ENCODE measurements at places on chromosomes 16 and 17.

- DNase-seq: no peak
Observed at GRCh38 chr16:22191532-22192260, 14.4 kb upstream of the EEF2K start.

GRCh38 chr16:60712144-60712543 is 1324.1 kb downstream of the CDH8 start:
- no peak for DNase-seq

DNA sequence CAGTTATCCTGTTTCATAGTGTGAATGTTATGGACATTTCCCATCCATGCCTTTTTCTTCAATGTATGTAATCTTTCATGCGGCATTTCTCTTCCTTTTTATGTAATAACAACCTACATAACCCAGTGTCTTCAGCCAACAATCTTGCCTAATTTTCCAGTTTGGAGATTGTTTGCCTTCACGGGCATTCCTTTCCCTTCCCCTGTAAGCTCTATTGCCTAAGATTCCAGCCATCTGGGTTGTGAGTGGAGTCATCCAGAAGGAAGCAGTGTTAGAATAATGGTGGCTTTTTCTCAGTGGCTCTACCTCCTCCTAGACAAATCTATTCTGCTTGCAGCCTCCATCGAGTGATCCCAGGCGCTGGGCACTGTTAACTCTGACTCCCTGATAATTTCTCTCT is 22.3 kb downstream of the SYCE1L start:
- DNase-seq: no peak

GRCh38 chr17:55444471-55445441 is 23.1 kb upstream of the MMD start:
- no peak for DNase-seq

GRCh38 chr17:81811705-81812570 is 8.0 kb downstream of the GCGR start:
- no peak for DNase-seq

DNA sequence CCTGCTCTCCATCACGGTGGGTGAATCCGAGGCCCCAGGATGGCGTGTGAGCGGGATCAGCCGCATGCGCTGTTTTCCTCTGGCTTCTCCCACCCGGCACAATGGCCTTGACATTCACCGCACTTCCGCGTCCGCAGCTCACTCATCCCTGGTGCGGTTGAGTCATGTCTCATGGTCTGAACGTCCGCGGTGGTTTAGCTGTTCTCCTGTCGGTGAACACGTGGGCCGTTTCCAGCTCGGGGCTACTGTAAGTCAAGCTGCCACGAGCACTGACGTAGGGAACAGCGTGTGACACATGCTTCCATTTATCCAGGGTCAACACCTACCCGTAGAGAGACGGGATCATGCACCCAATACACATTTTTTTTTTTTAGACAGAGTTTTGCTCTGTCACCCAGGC is 15.3 kb upstream of the CACNA1H start:
- no peak for DNase-seq

DNA sequence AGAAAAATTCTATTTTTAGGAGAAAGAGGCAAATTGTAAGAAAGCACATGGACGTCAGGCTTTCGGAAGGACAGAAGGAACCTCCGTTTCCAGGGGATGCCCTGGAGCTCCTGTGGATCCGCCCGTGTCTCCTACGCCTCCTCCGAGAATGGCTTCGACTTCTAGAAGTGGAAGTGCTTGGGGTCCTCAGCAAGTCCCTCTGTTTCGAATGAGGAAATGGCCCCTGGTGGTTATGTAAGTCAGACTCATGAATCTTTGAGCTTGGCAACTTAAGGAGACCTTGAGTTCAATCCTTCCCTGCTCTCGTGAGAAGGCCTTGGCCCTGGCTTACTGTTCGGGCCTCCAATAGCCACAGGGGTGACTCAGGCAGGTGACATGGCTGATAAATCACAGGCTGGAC is 38.9 kb downstream of the COX4I1 start:
- no peak for DNase-seq

GRCh38 chr17:64017381-64017980 is 3.0 kb downstream of the ICAM2 start:
- DNase-seq: no peak

DNA sequence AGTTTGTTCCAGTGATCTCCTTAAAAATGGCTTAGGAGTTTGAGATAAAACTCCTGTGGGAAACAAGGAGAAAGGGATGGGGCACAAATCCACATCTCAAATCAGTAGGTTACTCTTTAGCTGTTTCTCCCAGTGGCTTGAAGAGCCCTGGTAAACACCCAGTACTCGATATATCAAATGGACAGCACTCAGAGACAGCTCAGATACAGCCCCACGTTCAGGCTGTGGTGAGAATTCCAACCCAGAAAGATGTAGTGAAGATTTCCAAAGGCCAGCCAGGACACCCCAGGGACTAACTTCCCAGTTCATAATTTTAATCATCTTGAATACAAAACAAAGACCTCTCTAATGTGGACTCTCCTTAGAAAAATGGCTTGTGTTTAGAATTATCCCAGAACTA is 6.4 kb upstream of the VEZF1 start:
- no peak for DNase-seq

GRCh38 chr17:37220607-37220953 is 155.2 kb upstream of the C17orf78 start:
- no peak for DNase-seq

GRCh38 chr16:49837688-49838410 is 18.1 kb downstream of the ZNF423 start:
- no peak for DNase-seq

DNA sequence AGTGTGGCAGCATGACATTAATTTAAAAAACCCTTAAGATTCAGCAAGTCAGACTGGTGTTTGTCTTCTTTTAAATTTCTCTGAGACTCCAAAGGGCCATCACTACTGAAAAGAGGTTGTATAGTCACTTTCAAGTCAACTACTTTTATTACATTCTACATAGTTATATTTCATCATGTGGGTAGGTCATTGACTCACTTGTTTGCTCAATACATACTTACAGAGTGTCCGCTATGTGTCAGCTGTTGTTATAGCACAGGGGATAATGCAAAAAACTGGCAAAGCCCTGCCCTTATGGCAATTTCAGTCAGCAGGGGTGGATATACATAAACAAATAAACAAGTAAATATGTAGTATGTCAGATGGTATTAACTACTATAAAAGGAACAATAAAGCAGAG is 2.5 kb upstream of the MYH4 start:
- no peak for DNase-seq

DNA sequence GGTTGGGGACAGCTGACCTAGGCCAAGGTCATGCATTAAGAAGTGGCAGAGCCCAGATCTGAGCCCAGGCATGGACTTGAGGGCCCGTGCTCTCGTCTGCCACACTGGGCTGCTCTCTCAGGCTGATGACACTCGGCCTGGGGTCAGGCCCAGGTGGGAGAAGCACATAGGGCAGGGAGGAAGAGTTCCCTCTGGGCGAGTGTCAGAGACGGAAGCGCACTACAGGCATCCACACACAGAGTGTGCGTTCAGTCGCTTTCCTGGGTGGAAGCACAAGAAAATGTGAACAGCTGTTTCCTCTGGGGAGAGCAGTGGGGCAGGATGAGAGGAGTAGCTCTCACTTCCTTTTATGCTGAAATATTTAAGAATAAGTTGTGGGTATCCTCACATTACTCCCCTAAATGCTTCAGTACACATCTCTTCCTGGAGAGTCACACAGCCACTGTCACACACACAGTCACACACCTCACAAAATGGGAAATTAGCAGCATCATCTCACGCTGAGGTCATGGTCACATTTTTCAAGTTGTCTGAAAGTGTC is 59.7 kb downstream of the B9D1 start:
- DNase-seq: no peak

GRCh38 chr17:282000-282911 is 70.4 kb downstream of the RPH3AL start:
- DNase-seq: no peak

DNA sequence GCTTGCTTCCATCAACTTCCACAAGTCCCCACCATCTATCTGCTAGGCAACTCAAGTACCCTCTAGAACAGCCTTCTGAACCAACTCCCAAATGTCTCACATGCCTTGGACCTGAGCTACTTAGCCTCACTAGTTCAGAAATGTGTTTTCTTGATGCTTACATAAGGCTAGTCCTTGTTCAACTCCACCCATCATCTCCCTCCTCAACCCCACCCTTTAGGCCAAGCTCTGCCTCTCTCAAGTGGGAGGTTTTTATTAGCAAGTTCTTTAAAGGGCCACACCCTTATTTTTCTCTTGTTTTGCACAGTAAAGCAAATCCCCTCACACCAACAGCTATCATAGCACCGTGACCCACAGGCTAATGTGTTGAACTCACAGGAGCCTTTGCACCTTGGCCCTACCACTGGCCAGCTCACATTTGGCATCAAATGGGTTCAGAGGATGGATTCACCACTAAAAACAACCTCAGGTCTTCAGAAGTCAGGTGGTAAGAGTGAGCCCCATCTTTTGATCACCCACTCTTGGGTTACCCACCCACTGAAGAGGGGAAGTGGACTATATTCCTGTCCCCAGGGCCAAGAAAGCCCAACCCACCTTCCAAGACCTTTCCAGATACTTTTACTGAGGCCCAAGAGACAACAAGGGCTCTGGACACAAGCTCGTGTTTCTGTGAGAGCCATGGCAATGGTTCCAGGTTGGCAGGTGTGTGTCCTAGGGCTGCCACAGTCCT is 12.2 kb downstream of the PIK3R5 start:
- DNase-seq: no peak
